ENCODE measurements at places on chromosomes 16 and 17.
A peak's percentile ranks its signal among the peaks of the same experiment; 100 is the strongest.

GRCh38 chr16:68273896-68274295 lies 9.6 kb downstream of the SLC7A6 start:
- no peak for DNase-seq

GRCh38 chr17:34151102-34151501 lies 104.0 kb upstream of the CCL2 start:
- DNase-seq, result no peak

DNA sequence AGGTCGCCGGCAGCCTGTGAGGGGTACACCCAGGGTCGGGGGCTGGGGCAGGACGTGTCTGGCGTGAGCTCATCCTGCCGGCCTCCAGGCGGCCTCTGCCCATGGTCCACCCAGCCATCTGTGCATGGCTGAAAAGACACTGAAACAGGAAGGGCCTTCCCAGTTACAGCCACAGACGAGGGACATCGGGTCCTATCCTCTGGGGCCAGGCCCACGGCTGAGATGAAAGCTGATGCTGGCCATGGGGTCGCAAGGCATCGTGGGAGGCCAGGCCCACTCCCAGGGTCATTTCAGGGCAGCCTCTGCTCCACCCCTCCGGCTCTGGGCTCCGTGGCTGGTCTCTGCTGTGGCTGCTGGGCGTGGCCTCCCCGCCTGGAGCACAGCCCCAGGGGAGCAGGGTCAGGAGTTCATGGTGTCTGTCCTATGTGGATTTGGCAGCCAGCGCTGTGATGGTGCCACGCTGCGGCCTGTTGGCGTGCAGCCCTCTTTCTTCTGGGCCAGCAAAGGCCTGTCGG lies 16.6 kb upstream of the ATP6V0C start:
- DNase-seq, result no peak

DNA sequence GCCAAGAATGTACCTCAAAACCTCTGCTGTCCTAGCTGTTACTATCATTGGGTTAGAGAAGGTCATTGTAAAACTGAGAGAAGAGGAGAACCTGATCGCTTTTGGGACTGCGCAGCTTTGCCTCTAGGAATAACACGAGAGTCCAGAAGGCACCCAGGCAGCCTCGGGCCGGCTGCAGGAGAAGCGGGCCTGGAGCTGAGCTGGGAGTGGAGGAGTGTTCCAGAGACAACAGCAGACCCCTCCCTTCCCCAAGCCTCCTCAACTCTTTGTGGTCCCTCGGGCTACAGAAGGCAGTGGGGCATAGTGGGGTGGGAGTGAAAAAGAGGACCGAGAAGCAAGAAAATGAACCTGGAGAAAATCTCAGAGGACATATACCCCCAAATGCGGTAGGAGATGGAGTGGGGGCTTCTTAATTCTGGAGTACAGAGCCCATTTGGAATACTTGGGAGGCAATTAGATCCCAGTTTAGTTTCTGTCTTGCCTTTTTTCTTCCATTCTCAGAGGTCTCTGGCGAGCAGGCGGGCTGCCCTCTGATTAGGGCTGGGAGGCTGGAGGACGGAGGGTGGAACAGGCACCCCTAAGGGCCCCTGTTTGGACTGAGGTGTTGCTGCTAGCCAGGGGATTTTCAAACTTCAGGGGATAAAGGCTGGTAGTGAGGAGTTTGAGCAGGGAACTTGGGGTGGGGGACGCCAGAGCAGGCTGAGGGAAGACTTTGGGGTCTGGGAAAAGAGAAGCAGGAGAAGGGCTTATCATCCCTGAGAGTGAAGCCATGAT lies 13.3 kb upstream of the HOXB2 start:
- no peak for DNase-seq

DNA sequence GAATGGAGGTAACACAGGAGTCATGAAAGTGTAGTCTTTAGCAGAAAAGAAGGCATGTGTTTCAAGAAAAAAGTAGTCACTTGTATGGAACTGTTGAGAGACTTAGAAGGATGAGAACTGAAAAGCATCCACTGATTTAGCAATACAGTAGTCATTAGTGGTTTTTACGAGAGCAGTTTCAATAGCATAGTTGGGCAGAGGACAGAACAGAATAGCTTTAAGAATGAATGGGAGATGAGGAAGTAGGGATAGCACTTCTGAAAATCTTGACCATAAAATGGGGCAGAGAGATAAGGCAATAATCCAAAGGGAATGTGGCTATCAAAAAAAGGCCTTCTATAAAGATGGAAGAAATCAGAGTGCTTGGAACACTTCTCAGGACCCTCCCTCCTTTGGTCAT lies 64.8 kb upstream of the C17orf78 start:
- DNase-seq, result no peak

- no peak for DNase-seq
These were observed 3.1 kb downstream of the PLCG2 start for GRCh38 chr16:81782236-81782635.

- peak; percentile 25 for DNase-seq
These were observed 26.3 kb upstream of the OR4D1 start for GRCh38 chr17:58121925-58122324.

All from effector memory CD8-positive, alpha-beta T cell (primary cell).